Aorta (tissue), 5 donors: ENCODE measurements at places on chromosomes 11 and 22. TPM values are rescaled to one million over a fixed set of nuclear protein-coding genes. Genes with fewer than 3 reads are reported as not detected.

GRCh38 chr11:60710482-60710881, 11.1 kb downstream of the MS4A8 start:
- DNase-seq = no peak
- H3K4me3 ChIP-seq = no peak overlapping the region
- H3K4me1 ChIP-seq = no peaks in the 10 kb centered on the region

GRCh38 chr11:61087426-61088119, 14.7 kb upstream of the CD5 start:
- H3K36me3 ChIP-seq = no peaks in the 10 kb centered on the region
- no peak for DNase-seq
- H3K4me1 ChIP-seq = no peaks in the 10 kb centered on the region
- H3K27ac ChIP-seq = no peak overlapping the region
- H3K27me3 ChIP-seq = no peaks in the 10 kb centered on the region
- no peak overlapping the region for H3K4me3 ChIP-seq

KRTAP5-2 gene
- not detected for total RNA-seq

DNA sequence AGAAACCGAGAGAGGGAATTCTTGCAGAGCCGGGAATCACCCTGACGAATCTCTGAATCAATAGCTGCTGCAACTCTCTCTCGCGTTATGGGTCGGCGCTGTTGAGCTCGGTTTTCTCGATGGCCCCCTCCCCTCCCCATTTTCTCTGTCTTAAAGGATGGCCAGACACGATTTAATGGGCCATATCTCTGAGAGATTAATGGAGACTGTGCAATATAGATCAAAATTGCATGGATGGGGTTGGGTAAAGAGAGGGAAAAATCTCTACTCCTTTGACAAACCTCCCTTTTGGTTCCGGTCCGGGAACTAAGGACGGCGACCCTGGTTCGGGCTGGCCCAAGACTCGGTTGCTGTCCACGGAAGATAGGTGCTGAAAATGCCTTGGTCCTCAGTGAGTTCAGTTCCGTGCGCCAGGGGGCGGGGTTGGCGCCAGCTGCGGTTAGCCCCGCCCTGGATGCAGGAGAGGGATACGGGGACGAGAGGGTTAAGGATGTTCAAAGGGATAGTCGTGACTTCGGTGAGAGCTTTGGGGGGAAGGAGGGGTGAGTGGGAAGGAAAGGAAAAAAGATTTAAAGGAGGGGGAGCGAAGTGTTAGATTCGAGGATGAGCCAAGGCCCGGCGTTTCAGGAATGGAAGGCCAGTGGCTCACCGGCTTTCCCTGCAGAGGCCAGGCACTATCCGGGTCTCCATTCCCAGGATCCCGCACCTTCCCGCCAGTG, 103.6 kb upstream of the HSD17B12 start:
- DNase-seq = no peak
- no peaks in the 10 kb centered on the region for H3K4me1 ChIP-seq
- no peak overlapping the region for H3K4me3 ChIP-seq
- no peaks in the 10 kb centered on the region for H3K36me3 ChIP-seq
- H3K27ac ChIP-seq = no peak overlapping the region
- no peaks in the 10 kb centered on the region for H3K27me3 ChIP-seq

- no peaks in the 10 kb centered on the region for H3K4me1 ChIP-seq
- no peaks in the 10 kb centered on the region for H3K27me3 ChIP-seq
- DNase-seq = no peak
- H3K27ac ChIP-seq = no peak overlapping the region
- no peak overlapping the region for H3K4me3 ChIP-seq
Observed at GRCh38 chr11:94309757-94310156, 5.4 kb downstream of the IZUMO1R start.

DNA sequence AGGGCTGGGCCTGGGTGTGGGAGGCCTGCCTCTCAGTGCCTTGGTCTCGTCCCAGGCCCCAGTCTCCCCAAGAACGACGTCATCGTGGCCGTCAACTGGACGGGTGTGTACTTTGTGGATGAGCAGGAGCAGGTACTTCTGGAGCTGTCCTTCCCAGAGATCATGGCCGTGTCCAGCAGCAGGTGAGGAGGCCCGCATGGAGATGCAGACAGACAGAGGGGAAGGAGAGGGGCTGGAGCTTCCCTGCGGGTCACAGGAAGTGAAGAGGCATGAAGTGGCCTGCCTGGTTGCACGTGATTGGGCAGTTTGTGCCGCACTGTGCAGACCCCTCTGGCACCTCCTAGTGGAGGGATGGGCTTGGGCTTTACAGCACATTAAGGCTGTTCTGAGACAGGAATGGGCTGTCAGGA, 70.4 kb downstream of the MYO7A start:
- no peak overlapping the region for H3K4me3 ChIP-seq
- no peaks in the 10 kb centered on the region for H3K4me1 ChIP-seq
- peak; percentile 31 for DNase-seq
